ENCODE measurements at places on chromosomes 7 and 10. TPM values are rescaled to one million over a fixed set of nuclear protein-coding genes. Genes with fewer than 3 reads are reported as not detected.

MICU1 gene
- 31.2 TPM for total RNA-seq

FZD8 gene
- 19.6 TPM for total RNA-seq

GSTO2 gene
- total RNA-seq = 20.5 TPM

SNX10 gene
- 0.54 TPM for total RNA-seq

STAG3 gene
- 1.2 TPM for total RNA-seq

TUBAL3 gene
- total RNA-seq = not detected

CHST3 gene
- 16.1 TPM for total RNA-seq

UNC5B gene
- 0.39 TPM for total RNA-seq

KCND2 gene
- not detected for total RNA-seq

SEMA3A gene
- total RNA-seq = under 0.01 TPM

DTX2 gene
- 11.8 TPM for total RNA-seq

C7orf57 gene
- total RNA-seq = 0.39 TPM

PLCE1 gene
- total RNA-seq = under 0.01 TPM

BAMBI gene
- 65.1 TPM for total RNA-seq

MYL10 gene
- not detected for total RNA-seq

NKX2-3 gene
- total RNA-seq = not detected

WIPF3 gene
- total RNA-seq = 0.39 TPM

SPOCK2 gene
- total RNA-seq = 0.39 TPM

PTN gene
- 0.33 TPM for total RNA-seq

ODAD2 gene
- under 0.01 TPM for total RNA-seq

CUBN gene
- 0.79 TPM for total RNA-seq

SPDYE5 gene
- not detected for total RNA-seq

AKR1C1 gene
- 0.79 TPM for total RNA-seq

Data from placental epithelial cell (primary cell).